ENCODE measurements at places on chromosomes 13 and 19. TPM values are rescaled to one million over a fixed set of nuclear protein-coding genes. Genes with fewer than 3 reads are reported as not detected.

KLK14 gene
- total RNA-seq: 0.59 TPM

TNFRSF19 gene
- not detected for total RNA-seq

KRTDAP gene
- total RNA-seq: not detected

ICAM3 gene
- 119 TPM for total RNA-seq

PRR19 gene
- 0.54 TPM for total RNA-seq

TLE6 gene
- total RNA-seq: 1.5 TPM

LMTK3 gene
- total RNA-seq: 1.9 TPM

DNA sequence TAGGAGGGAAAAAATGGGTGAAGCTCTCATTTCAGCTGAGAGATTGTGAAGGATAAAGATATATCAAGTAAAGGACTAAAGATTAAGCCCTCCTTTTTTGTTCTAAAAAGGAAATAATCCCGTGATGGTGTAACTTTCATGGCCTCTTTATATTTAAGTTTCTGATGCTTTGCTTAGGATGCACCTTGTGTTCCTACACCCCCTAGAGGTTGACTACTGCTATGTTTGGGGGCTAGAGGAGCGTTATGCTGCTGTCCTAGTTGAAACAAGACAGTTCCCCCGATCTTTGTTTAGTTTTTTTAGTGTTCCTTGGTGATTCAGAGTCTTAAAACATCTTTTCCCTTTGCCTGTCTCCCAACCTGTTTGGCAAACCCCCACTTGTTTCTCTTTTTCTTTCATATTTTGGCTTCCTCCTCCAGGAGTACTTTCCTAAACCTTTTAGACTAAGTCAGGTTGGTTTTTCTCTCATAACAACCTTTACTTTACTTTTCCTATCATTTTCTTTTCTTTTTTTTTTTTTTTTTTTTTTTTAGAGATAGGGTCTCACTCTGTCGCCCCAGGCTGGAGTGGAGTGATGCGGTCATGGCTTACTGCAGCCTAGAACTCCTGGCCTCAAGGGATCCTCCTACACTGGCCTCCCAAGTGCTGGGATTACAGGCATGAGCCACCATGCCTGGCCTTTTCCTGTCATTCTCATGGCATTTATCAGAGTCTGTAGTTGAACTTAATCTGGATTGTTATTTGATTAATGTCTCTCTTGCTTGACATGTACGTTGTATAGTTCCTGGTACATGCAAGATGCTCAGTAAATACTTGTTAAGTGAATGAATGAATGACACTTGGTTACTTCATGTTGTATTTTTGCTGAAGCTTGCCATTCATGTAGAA is 2.8 kb downstream of the UBA2 start:
- peak; percentile 72 for DNase-seq

GRCh38 chr13:93476175-93476574 is 249.6 kb downstream of the GPC6 start:
- no peak for DNase-seq

DNA sequence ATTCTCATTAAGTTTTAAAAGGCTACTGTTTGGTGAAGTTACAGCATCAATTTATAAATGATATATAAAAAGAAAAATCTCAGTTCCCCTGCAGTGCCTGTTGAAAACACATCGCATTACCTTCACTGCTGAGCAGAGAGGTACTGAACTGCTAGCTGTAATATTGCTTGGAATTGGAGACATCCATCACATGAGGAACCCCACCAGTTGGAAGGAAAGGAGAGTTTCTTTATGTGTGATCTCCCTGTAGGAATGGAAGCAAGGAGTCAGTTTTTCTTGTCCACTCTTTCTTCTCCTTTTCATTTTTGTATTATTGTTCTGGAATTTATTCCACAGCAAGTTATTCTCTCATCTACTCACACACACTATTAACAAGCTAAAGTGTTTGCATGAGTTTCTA is 1586.0 kb upstream of the PRR20A start:
- DNase-seq: no peak

DNA sequence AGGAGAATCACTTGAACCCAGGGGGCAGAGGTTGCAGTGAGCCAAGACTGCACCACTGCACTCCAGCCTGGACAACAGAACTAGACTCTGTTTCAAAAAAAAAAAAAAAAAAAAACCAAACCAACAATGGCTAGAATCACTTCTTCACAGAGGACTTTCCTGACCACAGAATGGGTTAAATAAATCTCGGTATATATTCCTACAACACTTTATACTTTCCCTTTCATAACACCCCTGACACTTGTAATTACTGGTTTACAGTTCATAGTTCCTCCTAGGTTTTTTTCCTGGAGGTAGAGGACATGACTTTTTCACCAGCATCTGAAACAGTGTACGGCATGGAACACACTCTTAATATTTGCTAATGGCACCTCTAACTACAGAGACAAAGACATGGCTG is 31.4 kb downstream of the ZDHHC20 start:
- no peak for DNase-seq

GRCh38 chr19:18461471-18461870 is 23.5 kb upstream of the ISYNA1 start:
- DNase-seq: no peak

- no peak for DNase-seq
Measured at GRCh38 chr13:106799781-106800335, 231.9 kb upstream of the ARGLU1 start.

GRCh38 chr13:103436057-103436654 is 369.9 kb upstream of the SLC10A2 start:
- DNase-seq: no peak

- DNase-seq: no peak
Measured at GRCh38 chr13:43880214-43880855, 631 bp downstream of the LACC1 start.

DNA sequence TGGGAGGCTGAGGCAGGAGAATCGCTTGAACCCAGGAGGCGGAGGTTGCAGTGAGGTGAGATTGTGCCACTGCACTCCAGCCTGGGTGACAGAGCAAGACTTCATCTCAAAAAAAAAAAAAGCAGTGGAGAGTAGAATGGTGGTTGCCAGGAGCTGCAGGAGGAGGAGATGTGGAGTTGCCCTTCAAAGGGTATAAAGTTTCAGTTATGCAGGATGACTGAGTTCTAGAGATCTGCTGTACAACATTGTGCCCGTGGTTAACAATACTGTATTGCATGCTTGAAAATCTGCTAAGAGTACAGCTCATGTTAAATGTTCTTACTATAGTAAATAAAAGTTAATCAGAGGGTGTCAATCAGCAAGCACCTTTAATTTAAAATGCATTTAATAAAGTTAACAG is 28.4 kb upstream of the LATS2 start:
- DNase-seq: no peak

DNA sequence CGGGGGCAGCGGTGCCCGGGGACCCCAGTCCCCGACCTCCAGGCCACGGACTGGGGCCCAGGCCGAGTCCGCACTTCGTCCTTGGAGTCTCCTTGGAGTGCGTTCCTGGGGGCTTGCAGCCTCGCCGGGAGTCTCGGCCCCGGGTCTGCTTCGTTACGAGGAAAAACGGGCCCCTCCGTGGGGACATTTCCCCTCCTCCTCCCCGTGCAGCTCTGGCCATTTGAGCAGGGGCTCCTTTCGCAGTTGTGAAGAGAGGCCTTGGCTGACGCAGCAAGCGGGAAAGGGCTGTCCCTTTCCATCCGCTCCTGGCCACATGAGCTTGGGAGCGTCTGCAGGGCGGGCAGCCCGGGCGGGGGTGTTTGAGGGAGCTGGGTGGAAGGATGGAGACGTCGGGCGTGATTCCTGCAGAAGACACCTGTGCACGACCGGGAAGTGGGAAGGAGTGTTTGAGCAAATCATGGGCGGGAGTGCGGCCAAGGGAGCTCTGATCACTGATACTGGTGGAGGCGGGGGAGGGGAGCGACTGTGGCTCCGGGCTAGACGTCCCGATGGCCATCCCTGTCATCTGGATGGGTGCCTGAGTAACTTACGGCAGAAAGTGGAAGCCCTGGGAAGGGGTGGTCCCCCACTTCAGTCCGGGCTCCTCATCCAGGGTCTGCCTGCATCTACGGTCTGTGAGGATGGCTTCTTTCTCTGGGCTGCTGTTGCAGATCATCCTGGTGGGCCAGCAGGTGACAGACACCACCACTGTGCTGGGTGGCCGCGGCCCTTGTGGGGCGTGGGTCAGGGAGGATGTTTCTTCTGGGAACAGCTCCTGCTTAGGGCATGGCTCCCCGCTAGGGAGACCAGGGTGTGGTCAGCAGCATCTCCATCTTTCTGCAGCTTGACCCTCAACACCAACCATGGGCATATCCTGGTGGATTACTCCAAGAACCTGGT is 736 bp downstream of the GPI start:
- no peak for DNase-seq

- no peak for DNase-seq
Measured at GRCh38 chr19:39997638-39998216, 867 bp downstream of the ZNF546 start.

- peak; percentile 85 for DNase-seq
Measured at GRCh38 chr19:18433015-18433691, 4.8 kb downstream of the ISYNA1 start.

DNA sequence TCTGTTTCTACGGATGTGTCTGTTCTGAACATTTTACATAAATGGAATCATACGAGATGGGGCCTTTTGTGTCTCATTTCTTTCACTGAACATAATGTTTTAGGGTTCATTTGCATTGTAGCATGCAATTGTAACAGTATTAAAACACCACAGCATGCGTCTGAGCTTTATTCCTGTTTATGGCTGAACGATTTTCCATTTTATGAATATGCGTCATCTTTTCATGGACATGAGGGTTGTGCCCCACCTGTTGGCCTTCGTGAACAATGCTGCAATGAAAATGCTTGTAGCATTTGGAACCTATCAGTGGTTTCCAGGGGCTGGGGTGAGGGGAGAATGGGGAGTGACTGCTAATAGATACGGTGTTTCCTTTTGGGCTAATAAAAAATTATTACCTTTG is 5.1 kb downstream of the OR10H1 start:
- DNase-seq: no peak

GRCh38 chr19:7678971-7679751 is 1.5 kb upstream of the TRAPPC5 start:
- DNase-seq: peak; percentile 91

GRCh38 chr13:27622102-27622820 is 569 bp downstream of the POLR1D start:
- no peak for DNase-seq

DNA sequence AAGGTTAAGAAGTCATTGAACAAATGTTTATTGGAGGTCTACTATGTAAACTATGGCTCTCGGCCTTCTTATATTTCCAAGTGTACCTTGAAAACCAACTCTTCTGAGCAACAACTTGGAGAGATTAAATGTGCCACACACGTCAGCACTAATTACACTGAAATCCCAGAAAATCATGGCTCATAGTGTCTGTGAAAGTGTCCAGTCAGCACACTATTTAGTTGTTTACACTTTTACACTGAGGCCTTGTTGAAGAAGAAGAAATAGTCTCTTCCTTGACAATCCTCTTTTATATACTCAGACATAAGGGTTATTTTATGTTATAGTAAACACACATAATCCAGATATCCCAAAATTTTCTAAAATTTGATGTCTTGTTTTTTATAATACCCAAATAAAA is 30.9 kb upstream of the NBEA start:
- DNase-seq: no peak

- DNase-seq: no peak
Measured at GRCh38 chr19:3838661-3839060, 30.2 kb downstream of the ZFR2 start.
